Activated CD8-positive, alpha-beta memory T cell treated with anti-CD3 and anti-CD28 coated beads, Interleukin-2, amount 10 ng/mL, durations not matched to agents 7 days and 5 days (primary cell): ENCODE measurements at places on chromosomes 3 and 15.

DNA sequence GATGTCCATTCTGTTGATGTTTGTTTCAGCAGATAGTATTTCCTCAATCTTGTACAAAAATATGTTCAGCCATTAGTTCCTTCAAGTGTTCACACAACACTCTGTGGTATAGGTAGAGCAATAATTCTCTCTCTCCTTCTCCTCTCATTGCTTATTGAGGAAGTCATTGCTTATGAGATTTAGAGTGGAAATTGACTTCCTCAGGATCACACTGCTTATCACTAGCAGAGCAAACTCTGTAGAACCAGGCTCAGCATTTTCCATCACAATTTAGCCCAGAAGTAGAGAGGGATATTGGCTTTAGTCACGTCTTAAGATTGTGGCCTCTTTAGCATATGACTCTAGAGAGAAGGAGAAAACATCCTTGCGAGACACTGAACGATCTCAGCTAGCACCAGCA, 31.2 kb downstream of the RAB11A start:
- no peak for DNase-seq

- DNase-seq: no peak
Observed at GRCh38 chr3:50412231-50412754, 53.0 kb upstream of the TMEM115 start.

- no peak for DNase-seq
Observed at GRCh38 chr3:8443829-8444791, 57.5 kb upstream of the LMCD1 start.

DNA sequence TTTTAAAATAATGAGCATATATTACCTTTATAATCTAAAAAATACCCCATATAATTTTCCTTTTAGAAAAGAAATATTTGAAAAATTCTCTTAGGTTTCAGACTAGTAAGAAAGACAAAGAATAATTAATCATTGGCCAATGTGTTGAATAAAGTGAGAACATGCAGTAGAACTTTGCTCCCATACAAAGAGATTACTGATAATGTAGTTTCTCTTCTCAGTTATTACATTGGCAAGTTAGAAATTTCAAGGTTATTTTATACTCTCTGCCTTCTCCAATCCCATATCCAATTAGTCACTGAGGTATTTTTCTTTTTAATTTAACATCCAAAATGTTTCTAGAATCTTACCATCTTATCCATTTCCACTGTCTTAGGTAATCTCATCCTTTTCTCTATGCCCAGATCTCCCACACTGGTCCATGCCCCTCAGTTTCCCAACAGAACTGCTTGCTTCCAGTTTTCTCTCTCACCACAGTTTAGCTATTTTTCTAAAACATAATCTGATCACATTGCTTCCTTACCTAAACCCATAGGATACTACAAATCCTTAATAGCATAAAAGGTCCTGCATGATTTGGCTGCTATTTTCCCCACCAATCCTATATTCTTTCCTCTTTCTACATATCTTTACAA, 10.8 kb downstream of the XRN1 start:
- DNase-seq: no peak

GRCh38 chr3:45724911-45725310, 35.7 kb downstream of the SACM1L start:
- no peak for DNase-seq

- no peak for DNase-seq
Observed at GRCh38 chr3:58996730-58997129, 53.1 kb downstream of the CFAP20DC start.

- DNase-seq: no peak
Observed at GRCh38 chr15:73380661-73381060, 11.9 kb upstream of the HCN4 start.

DNA sequence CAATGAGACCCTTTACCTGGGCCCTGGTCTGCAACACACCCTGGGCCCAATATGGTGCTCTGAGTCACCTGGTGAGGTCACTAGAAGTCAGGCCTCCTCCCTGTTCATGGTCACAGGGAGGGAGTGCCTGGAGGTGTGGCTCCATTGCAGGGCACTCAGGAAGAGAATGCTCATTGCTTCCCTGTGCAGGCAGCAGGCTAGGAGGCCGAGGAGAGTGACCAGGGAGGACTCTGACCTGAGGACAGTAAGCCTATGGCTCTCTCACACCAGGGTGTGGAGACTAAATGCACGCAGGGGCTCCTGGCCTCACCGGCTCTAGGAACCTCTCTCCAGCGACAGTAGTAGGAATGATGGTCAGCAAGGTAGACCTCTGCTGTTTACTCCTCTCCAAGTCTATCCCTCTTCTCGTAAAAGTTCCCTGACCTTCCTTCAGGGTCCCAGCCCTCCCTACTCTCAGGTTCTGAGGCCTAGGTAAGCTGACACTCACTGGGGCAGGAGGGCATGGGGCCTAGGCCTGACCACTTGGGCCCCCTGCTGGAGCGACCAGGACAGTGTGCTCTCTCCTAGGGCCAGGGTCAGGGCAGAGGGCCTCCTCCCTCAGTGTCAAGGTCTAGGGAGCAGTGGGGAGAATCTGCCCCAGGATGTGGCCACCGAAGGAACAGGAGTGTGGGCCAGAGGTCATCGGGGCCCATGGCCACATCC, 9.6 kb upstream of the SLCO2A1 start:
- DNase-seq: peak; percentile 34

DNA sequence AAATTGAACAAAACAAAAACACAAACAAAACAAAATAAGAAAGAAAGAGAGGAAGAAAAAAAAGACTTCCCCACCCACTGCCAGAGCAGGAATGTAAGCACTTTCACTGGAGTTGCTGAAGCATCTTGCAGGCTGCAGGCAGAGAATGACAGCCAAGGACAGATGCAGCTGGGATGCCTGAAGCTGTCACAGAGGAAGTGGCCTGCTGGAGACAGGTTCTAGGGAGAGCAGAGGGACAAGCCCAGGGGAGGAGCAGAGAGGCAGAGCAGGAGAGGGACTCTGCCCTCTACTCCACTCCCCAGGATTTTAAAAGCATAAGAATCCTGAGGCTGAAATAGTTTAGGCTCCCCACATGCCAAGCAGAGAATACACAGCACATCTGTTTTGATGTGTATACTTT, 326.2 kb downstream of the TUSC7 start:
- no peak for DNase-seq

DNA sequence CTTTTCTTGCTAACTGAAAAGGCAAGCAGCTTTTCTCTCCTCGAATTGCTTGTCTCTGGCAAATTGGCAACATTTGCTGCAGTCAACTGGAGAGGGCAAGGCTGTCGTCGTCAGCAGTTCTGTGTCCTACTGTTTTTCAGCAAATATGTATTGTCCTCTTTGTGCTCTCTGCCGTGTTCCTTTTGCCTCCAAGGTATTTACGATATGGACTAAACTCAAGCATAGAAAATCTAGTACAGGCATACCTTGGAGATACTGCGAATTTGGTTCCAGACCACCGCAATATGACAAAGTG, 558 bp upstream of the SLC30A4 start:
- no peak for DNase-seq

DNA sequence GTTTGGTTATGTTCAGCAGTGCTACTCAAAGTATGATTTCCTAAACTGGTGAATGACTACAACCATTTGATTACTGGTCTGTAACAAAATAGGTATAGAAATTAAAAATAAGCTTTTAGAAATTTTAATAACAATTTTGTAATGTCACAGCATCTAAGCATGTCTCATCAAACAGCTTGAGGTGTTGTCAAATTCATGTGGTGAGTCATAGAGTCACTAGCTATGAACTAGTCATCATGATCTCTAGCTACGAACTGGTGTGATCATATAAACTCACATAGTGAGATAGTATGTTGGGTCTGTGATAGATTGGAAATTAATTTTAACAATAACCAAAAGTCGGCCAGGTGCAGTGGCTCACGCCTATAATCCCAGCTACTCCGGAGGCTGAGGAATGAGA, 213.9 kb upstream of the RBMS3 start:
- DNase-seq: no peak

DNA sequence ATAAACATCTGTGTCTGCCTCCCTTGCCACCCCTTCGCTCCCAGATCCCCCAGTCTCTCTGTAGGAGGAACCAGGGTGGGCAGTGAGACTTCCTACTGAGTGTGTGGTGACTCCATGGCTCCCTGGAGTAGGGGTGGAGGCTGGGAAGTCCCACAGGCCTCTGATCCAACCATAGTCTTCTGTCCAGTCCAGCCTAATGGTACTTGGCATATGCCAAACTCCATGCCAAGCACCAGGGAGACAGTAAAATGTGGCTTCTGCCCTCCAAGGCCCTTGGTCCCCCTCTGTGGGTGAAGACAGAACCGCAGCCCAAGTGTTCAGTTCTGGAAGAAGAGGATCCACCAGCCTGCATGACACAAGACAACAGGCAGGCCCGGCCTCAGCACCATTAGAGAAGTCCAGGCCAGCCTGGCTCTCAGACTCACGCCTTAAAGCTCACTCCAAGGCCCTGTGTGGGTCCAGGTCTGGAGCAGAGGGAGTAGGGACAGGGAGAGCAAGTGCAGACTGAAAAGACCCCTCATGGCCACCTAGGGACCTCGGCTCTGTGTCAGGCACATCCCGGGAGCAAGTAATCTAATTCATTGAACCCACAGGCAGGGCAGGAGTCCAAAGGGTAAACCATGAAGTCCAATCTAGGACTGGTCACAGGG, 112.7 kb downstream of the ETFA start:
- no peak for DNase-seq

DNA sequence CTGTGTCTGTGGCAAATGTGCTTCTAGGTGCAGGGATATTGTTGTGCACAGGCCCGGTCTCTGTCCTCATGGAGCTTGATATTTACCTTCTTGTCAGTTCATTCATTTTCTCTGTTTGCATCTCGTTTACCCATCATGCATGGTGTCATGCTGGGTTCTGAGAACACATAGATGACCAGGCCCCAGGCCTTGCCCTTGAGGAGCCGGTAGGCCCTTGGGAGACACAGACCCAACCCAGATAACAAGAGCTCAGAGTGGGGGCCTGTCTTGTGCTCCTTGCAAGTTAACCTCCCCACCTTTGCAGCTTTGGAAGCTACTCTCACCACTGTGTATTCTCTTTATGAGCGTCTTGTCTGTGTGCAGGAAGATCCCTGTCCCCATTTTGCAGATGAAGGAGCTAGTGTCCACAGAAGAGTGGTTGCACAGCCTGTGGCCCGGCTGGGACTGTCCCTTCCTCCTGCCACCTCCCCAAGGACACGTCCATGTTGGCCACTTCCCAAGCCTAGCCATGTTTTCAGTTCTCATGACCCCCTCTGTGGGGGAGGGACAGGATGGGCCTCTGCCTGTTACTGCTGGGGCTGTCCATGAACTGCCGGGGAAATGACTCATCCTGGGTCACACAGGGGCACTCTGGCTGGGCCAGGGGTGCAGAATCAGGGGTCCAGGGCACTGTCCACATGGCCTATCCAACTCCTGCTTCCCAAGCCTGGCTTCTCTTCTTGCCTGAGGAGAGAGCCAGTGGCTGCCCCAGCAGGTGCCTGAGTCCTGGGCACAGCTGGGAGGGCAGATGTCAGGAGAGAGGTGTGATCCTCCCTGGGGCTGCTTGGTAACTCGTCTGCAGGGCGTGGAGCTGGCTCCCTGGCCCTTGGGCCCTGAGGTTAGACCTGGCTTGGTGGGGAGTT, 3.4 kb downstream of the SNX33 start:
- DNase-seq: peak; percentile 52

GRCh38 chr3:71238355-71238757, 345.2 kb downstream of the FOXP1 start:
- DNase-seq: no peak

DNA sequence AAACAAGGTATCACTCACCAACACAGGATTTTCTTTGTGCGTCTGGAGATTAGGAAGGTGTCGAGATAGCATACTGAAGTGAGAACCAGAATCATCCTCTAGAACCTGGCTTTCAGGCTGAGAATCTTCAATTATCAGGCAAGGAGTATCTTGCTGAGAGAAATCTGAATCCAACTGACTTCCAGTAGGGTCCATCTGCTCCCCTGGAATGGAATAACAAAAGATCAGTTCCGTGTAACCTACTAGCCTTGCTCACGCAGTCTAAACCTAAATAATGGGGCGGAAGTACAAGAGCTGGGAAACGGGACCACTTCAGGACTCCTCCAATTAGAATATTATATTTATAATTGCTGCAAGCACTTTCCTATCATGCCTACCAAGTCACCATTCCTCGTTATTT, 690 bp downstream of the TP53BP1 start:
- DNase-seq: no peak

- no peak for DNase-seq
Observed at GRCh38 chr15:72836676-72837330, 53.2 kb upstream of the ADPGK start.

- no peak for DNase-seq
Observed at GRCh38 chr3:194114123-194114522, 21.8 kb upstream of the HES1 start.

GRCh38 chr3:79314544-79314943, 453.3 kb downstream of the ROBO1 start:
- no peak for DNase-seq

- no peak for DNase-seq
Observed at GRCh38 chr3:58526515-58526957, 10.5 kb downstream of the ACOX2 start.

- DNase-seq: no peak
Observed at GRCh38 chr3:5754602-5755001, 567.1 kb downstream of the EDEM1 start.

GRCh38 chr3:106070187-106070586, 201.4 kb upstream of the CBLB start:
- DNase-seq: no peak

DNA sequence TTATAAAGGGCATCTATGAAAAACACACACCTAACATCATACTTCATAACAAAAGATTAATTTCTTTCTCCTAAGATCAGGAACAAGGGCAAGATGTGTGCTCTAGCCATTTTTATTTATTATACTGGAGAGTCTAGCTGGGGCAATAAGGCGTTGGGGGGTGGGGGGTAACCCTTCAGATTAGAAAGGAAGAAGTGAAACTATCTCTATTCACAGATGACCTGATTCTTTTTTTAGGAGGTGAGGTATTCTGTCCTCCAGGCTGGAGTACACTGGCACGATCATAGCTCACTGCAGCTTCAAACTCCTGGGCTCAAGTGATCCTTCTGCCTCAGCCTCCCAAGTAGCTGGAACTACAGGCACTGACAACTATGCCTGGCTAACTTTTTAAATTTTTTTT, 89.5 kb upstream of the MANF start:
- DNase-seq: no peak

GRCh38 chr3:72694398-72694797, 153.8 kb downstream of the SHQ1 start:
- no peak for DNase-seq

GRCh38 chr15:88992216-88992615, 79.0 kb upstream of the MFGE8 start:
- no peak for DNase-seq

DNA sequence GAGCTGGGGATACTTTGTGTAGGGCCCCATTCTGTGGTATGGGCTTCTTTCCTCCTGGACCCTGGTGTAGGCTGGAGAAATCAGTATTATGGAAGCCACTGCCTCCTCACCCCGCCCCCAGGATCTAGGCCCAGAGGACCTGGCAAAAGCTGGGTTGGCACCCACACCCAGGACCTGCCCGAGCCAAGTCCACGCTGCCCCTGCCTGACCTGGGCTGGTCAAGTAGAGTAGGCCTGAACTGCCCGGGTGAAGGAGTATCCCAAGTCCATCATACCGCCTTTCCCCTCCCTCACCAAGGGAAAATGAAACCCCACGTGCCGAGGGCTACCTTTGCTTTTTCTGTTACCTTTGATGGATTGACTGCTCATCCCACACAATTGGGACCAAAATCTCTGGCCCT, 37.7 kb upstream of the TRAK1 start:
- no peak for DNase-seq
